ENCODE measurements at places on chromosomes 3 and 15.
A peak's percentile ranks its signal among the peaks of the same experiment; 100 is the strongest.

DNA sequence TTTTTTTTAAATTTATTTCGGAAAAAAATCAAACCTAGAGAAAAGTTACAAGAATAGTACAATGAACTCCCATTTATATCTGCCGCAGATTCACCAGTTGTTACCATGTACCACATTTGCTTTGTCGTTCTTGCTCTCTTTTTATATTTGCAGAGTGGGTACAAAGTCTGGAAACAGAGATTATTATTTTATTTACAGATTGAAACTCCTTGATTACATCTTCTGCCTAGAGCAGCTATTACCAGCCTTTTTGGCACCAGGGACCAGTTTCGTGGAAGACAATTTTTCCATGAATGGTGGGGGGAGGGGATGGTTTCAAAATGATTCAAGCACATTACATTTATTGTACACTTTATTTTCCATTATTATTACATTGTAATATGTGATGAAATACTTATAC is 8.3 kb downstream of the MEF2A start:
- DNase-seq, result no peak

DNA sequence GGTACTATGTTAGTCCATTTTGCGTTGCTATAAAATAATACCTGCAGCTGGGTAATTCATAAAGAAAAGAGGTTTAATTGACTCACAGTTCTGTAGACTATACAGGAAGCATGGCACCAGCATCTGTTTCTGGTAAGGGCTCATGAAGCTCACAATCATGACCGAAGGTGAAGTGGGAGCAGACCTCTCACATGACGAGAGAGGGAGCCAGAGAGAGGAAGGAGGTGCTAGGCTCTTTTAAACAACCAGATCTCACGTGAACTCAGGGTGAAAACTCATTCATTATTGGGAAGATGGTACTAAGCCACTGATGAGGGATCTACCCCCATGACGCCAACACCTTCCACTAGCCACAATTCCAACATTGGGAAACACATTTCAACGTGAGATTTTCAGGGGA is 301.7 kb upstream of the MDFIC2 start:
- DNase-seq, result no peak

- no peak for DNase-seq
These were observed 7.9 kb downstream of the AMOTL2 start for GRCh38 chr3:134366221-134366927.

DNA sequence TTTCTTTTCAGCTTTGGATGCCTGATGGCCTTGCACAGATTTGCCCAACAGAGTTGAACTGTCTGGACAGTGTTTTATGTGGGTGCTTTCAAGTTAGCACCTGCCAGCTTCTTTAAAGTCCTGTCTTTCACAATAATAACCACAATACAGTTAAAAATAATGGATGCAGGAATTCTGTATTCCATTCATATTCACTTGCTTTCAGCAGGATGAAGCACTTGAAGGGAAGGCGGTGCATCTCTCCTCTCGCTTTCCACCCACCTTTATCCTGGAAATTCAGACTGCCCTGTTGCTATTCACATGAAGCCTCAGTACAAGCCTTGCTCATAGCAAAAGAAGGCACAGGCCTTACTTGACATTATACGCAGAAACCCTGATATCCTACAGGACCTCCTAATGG is 26.5 kb upstream of the GYG1 start:
- DNase-seq, result no peak

GRCh38 chr3:44513513-44513912 is 36.0 kb upstream of the ZNF445 start:
- DNase-seq, result no peak

DNA sequence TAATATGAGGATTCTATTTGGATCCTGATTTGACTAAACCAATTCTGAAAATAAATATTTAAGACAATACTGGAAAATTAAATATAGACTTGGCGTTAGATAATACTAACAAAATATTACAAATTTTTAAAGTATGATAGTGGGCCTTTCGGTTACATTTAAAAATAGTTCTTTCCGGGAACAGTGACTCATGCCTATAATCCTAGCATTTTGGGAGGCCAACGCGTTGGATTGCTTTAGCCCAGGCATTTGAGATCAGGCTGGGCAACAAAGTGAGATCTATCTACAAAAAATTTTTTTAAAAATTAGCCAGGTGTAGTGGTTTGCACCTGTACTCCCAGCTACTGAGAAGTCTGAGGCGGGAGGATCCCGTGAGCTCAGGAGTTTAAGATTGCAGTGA is 30.3 kb upstream of the GADL1 start:
- DNase-seq, result no peak

DNA sequence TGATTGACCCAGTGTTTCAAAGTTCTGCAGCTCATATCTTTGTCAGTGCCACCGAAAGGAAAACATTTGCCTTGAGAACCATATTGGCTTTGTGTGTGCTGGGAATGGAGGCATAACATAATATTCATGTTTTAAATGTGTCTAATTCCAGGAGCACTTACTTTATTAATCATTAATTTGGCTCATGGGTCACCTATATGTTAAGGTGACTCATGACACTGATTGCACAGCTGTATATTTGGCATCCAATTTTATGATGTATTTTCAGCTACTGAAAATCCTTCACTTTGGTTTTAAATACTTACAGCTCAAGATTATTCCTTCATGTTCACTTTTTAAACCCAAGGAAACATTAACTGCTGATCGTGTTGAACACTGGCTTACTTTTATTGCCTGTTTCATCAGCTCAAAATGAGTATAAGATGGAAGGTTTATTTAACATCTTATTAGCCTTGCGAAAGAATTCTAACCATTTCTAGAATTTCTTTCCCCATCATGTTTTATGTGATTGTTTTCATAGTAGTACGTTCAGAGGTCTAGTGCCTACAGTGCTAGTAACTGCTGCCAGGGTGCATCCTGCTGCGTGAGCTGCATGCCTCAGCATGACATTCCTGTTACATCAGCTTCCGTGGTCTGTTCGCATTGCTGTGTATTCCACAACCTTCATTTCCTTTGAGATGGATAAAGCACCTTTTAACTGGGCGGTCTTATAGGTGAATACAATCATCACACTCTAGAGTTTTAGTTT is 63.7 kb downstream of the LRCH3 start:
- no peak for DNase-seq

GRCh38 chr3:71168880-71169411 is 414.6 kb downstream of the FOXP1 start:
- peak; percentile 32 for DNase-seq

- no peak for DNase-seq
These were observed at the start of gene AGTR1 for GRCh38 chr3:148697306-148698189. Gene AGTR1, plus strand, starts transcription at chr3:148697903. Its CDS starts 43,133 bp downstream, at chr3:148741036.

- DNase-seq, result no peak
These were observed 77.4 kb downstream of the RBPMS2 start for GRCh38 chr15:64697911-64698369.

- DNase-seq, result peak; percentile 72
These were observed 56.0 kb downstream of the ZMAT3 start for GRCh38 chr3:179015551-179016020.

DNA sequence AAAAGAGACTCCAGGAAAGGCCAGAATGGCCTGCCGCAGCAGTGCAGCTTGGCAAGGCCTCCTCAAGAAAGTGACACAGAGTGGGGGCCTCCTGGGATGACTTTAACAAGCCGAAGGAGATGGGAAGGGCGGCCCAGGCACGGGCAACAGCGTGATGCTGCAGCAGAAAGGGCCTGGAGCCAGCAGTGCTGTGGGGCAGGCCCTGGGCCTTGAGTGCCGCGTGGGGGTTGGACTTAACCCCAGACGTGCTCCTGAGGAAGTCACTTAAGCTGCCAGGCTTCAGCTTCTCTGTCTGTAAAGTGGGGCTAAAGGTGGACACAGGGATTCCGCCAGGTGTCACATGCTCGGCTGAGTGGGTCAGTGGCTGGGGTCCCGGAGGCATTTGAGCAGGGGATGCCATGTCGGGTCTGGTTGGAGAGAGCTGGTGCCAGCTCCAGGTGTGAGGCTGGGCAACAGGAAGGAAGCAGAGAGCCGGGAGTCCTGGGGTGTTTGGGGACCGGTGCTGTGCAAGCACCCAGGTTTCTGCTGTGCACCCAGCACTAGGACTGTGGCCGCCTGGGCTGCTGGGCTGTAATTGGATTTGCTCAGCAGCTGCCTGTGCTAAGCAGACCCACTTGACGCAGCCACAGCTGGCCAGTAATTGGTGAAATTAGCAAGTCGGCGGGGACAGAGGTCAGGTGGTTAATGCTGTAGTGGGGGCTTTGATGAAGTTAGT is 7.8 kb downstream of the DNAJB8 start:
- no peak for DNase-seq

- DNase-seq, result no peak
These were observed 59.9 kb downstream of the FAM43A start for GRCh38 chr3:194745422-194746184.

GRCh38 chr15:28921919-28922706 is 36.3 kb downstream of the APBA2 start:
- DNase-seq, result no peak

- no peak for DNase-seq
These were observed 47.6 kb upstream of the CLSTN2 start for GRCh38 chr3:139887431-139887830.

- no peak for DNase-seq
These were observed 1.2 kb downstream of the GABRB3 start for GRCh38 chr15:26771578-26772153.

- DNase-seq, result no peak
These were observed 60.3 kb upstream of the SMAD6 start for GRCh38 chr15:66641485-66642315.

GRCh38 chr3:109910772-109911171 is 573.4 kb upstream of the DPPA4 start:
- no peak for DNase-seq

DNA sequence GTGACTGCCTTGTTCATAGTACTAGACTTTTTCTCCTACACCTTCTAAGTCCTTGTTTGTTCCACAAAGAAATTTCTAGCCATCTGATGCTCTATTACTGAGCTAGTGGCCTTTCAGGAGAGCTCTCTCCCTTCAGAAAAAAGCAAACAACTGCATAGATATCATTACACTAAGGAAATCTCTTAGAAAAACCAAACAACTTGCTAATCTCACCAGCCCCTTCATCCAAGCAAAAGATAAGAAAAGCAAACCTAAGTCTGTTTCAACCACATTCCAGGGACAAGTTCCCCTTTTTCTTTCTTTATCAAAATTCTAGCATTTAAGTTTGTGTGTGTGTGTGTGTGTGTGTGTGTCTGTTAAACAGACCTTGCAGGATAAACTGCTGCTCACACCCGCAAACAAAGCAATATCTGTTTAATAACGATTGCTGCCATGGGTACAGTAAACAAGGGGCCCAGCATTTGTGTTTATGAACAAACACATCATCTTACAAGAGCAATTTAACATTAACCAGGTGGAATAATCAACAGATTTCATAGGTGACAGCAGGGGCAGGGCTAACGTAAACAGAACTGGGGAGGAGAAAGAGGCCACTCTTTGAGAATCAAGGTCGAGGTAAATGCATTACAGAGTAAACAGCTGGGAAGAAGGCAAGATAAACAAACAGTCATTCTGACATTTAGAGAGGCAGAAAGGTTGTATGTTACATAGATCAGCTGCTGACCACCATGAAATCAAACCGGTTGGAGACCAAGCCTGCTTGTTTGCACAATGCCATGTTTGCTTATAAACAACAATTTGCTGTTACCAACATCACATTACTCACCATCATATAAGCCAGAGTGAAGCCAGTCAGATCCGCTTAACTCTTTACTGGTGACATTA is 375.1 kb downstream of the FOXP1 start:
- peak; percentile 89 for DNase-seq

DNA sequence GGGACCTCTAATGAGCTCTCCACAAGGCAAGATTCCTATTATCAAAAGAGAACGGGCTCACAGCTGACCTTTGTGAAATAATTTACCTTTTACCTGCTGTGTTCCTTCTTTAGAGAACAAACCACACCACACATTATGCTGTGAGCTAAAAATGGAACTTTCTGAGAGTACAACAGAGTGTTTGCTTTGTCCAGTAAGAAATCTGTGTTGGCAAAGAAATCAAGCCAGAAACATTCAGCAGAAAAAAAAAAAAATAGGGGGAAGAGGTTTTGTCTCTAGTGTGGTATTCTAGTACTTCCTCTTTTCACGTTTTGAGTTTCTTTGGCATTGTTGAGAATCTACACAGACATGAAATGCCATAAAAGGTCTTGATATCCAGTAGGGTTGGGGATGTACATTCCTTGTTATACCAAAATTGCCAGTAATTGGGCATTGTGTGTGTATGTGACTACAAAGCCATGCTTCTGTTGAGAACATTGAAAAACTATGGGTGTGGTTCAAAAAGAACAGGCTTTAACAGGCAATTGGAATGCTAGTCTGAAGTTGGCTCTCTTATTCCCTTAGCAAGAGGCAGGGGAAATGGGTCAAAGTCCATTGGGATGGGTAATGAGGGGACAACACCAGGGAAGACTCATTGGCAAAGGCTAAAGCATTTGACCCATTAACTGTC is 273.5 kb downstream of the NEK10 start:
- no peak for DNase-seq

DNA sequence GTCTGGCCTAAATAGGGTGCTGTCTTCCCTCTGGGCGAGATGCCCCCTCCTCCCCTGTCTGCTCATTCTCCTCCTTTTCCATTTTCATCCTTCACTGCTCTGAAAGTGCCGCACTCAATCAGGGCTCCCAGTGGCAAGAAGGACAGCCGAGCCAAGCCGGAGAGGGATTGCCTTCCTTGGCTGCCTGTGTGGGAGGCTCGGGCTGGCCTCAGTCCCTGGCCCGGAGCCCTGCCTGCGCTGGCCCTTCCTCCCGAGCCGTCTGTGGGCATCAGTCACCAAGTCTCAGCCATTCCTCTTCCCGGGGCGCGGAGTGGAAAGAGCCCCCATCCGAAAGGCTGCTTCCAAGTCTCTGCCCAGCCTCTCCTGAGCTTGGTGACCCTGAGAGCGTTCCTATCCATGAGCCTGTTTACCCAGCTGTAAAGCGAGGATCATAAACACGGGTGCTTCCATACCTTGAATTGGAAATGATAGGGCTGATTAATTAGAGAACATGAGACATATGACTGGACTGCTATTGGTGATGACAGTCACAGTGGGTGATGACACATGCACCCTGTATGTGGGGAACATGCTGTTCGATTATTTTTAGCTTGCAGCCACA is 59.1 kb upstream of the TLE3 start:
- no peak for DNase-seq

- DNase-seq, result no peak
These were observed 213.7 kb upstream of the NR2E3 start for GRCh38 chr15:71596672-71597071.

DNA sequence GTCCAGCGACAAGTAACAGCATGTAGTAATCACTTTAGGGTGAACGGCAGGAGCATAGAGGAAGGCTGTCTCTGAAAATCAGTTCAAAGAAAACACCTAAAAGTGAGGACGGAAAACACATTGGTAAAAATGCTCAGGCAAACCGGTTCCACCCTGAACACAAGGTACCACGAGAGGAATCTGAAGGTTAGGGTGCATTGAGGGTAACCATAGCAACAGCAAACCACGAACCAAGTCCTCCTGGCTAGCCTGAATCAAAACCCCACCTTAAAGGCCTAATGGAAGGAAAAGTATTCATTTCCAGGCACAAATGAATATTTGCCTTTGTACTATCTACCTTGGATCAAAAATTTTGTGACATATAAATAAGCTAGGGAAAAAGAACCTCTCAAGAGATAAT is 315.0 kb downstream of the OCA2 start:
- no peak for DNase-seq

GRCh38 chr15:52682781-52683180 is 3.6 kb upstream of the ATOSA start:
- DNase-seq, result no peak
